Lower lobe of right lung (tissue), 2 donors: ENCODE measurements at places on chromosomes 11 and 22. TPM values are rescaled to one million over a fixed set of nuclear protein-coding genes. Genes with fewer than 3 reads are reported as not detected.

DNA sequence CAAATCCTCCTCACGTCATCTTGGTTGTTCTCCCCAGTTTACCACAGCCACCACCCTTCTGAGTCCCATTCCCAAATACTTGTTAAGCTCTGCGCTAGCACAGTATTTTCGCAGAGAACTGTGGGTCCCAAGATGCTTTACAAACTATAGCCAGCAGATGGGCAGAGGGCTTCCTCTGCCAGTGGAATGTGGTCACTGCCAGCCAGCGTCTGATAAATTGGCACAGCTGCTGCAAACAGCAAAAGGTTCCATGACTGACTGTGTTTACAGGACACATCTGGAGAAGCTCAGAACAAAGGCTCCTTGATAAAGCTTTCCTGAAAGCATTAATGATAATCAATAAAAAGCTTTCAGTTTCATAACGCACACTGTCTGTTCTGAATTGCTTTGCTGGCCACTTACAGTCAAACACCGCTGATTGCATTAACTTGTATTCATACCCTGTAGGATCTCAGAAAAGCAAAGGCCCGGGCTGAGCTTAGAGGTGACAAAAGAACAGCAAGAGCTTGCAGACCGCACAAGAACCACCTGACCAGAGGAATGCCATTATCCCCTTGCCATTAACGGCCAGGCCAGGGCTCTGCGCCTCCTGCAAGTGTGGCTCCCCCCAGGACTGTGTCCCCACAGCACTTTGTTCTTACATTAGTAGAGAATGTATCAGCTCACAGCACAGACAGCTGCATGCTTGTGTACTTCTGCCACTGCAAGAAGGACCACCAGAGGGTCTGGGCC lies 120.6 kb downstream of the MICAL3 start:
- no peak for DNase-seq

DNA sequence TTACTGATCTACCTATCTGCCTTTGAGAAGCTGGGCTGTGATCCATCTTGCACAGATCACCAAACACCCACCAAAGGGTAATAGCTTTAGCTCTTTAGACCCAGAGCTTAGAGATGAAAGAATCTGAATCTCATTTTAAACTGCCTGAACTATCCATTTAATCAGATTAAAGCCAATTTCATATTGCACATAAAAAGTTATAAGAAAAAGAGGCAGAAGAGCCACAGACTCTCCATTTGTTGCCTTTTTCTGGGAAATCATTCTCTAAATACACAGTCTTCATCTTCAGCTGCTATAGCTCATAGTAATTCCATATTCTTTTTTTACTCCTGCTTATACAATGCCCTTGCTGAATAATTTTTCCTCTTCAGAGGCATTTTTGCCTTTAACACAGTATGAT lies 271.2 kb downstream of the DLG2 start:
- no peak for DNase-seq

- no peak for DNase-seq
Measured at GRCh38 chr11:45082744-45083543, 63.5 kb upstream of the PRDM11 start.

OR10V1 gene
- total RNA-seq: not detected

DNA sequence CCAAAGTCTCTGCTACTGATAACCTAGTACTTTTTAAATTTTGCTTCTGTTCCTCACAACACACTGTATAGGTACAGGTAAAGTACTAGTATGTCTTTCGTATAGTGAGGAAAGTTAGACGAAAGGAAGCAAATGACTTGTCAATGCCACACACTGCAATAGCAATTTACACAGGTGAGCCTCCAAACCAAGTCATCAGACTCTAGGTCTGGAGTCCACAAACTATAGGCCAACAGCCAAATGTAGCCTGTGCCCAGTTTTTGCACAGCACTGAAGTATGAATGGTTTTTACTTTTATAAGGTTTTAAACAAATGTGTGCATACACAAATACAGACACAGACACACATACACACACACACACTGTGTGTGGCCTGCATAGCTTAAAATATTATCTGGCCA lies 28.1 kb downstream of the ALG8 start:
- DNase-seq: no peak

- DNase-seq: no peak
Measured at GRCh38 chr11:126673319-126673718, 317.8 kb downstream of the ST3GAL4 start.

DNA sequence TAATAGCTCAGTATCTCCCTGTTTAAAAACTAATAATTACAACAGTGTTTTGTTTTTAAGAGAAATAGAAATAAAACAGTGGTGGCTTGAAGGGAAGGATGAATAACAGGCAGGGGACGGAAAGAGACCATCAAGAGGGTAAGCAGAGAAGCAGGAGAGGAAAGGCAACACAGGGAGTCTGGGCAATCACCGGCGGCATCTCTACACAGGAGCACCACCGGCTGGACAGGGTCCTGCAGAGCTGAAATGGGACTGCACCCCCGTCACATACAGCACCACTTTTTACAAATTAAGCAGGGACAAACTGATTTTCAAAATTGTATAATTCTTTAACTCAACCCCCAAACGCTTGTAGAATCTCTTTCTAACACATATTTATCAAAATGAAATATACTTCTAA lies 18.4 kb downstream of the PHF21A start:
- no peak for DNase-seq

RASD2 gene
- total RNA-seq: 3.6 TPM

MFRP gene
- not detected for total RNA-seq

CARD10 gene
- 14.9 TPM for total RNA-seq

GRCh38 chr11:18000760-18001159 lies 12.1 kb downstream of the SERGEF start:
- DNase-seq: no peak

DNA sequence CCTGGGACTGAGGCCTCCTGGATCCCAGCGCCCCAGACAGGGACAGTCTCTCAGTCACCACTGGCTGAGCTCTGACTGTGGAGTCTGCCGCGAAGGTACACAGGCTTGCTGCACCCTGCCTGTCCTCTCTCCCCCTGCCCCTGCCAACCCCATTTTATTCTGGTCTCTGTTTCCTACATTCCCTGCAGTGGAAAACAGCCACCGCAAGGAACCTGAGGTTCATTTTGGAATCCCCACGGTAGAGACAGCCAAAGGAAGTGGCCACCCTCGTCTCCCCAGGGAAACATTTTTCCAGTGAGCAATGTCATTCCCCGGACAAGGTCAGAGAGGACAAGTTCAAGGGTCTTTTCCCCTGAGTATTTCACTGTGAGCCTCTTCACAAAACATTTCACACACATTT lies 56.6 kb downstream of the FBXO7 start:
- DNase-seq: no peak

GRCh38 chr11:103520792-103521191 lies 411.6 kb downstream of the DYNC2H1 start:
- no peak for DNase-seq

DNA sequence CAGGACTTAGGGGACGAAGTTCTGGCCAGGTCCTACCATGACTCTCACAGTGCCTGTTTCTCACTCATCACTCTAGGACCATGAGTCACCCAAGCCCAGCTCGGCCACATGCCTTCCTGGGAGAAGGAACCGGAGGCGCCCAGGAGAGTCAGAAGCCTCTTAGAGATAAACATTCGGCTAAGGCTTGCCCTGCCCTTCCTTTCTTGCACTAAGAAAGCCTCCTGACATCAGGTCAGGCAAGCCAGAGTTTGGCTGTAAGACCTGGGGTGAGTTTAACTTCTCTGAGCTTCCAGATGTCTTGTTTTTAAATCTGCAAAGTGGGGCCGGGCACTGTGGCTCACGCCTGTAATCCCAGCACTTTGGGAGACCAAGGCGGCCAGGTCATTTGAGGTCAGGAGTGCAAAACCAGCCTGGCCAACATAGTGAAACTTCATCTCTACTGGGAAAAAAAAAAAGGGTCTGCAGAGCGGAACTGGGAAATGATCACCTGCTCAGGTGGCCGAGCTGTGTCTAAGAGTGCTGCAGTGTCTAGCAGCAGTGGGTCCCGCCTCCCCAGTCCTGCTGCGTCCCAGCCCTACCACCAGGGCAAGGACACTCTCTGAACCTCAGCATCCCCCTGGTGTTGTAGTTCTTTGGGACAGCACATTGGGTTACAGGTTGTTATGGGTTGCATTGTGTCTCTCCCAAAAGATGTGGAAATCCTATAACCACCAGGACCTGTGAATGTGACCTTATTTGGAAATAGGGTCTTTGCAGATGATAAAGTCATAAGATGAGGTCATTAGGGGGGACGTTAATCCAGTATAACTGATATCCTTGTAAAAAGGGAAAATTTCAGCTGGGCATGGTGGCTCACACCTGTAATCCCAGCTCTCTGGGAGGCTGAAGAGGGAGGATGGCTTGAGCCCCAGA lies 1.8 kb upstream of the CARS1 start:
- peak; percentile 30 for DNase-seq

- no peak for DNase-seq
Measured at GRCh38 chr11:96169250-96169649, 173.7 kb downstream of the MAML2 start.

GRCh38 chr11:66133216-66133775 lies 63.2 kb downstream of the PACS1 start:
- no peak for DNase-seq

DNA sequence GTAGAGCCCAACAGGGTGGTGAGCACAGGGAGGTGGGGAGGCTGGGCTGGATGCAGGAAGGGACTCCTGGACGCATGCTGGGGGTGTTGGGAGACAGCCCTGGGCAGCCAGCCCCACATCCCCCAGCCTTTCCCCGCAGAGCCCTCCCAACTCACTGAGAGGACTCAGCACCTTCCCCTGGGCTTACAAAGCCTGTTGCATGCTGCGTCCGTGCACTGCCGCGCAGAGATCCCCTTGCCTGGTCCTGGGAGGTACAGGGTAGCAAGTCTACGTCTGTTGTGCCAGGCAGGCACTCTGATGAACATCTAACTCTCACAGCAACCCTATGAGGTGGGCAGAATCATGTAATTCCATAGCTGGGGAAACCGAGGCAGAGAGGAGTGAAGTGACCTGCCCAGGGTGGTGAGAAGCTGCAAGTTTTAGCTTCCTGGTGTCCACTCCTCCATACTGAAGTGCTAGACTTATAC lies 33.9 kb upstream of the TCF20 start:
- DNase-seq: no peak

- DNase-seq: no peak
Measured at GRCh38 chr22:49088801-49089791, 738.6 kb downstream of the BRD1 start.

GRCh38 chr22:50481440-50482106 lies at the start of gene ADM2:
Gene ADM2 (plus strand): TSS chr22:50481543. CDS start chr22:50481848, 305 bp downstream.
- peak; percentile 70 for DNase-seq

DNA sequence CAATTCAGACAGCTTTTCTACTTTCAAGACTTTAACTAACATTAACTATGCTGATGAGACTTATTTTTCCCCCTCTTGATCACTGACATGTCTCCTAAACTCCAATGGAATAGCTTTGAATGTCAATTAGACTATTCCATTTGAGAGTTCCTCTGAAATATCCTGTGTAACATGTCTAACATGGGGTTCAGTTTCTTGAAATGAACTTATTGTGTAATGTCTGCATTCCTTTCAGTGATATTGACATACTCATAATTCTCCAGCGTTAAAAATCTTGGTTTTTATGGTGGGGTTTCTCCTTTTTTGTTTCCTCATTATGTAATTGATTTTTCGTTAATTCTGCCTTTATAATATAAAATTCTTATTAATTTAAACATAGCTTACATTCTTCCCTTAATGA lies 37.7 kb upstream of the SPTBN2 start:
- DNase-seq: no peak

ZNRF3 gene
- 11.3 TPM for total RNA-seq

SESN3 gene
- total RNA-seq: 33.8 TPM

UPB1 gene
- 1.2 TPM for total RNA-seq

ANO1 gene
- 9.0 TPM for total RNA-seq

CADM1 gene
- 149 TPM for total RNA-seq

DNA sequence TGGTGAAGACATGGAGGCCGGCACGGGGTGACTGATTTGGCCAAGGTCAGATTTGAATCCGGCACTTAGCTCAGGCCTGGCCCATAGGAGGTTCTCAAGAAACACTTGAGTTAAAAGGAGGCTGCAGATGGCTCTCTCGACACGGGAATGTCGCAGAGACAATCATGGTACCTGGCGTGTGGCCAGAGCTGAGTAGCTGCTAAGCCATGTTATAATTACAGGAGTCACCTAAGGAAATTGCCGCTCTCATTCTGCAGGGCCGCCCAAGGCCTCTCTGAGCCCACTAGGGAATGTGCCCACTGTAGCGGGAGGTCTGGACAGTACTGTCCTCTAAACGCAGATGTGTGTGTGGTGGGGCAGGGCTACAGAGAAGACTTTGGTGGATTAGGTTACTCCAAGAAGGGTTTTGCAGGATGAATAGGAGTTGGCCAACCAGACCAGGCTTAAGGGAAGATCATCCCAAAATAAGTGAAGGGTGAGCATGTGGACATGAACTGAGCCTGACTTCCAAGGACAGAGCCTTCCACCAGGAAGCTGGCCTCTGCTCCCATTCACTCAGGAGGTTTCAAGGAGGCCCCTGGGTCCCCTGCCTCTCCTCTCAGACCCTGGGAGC lies 19.3 kb upstream of the PRR5 start:
- no peak for DNase-seq

- no peak for DNase-seq
Measured at GRCh38 chr11:119509969-119510401, 87.0 kb upstream of the THY1 start.

GRCh38 chr11:94731880-94732601 lies 36.1 kb upstream of the AMOTL1 start:
- DNase-seq: no peak

DNA sequence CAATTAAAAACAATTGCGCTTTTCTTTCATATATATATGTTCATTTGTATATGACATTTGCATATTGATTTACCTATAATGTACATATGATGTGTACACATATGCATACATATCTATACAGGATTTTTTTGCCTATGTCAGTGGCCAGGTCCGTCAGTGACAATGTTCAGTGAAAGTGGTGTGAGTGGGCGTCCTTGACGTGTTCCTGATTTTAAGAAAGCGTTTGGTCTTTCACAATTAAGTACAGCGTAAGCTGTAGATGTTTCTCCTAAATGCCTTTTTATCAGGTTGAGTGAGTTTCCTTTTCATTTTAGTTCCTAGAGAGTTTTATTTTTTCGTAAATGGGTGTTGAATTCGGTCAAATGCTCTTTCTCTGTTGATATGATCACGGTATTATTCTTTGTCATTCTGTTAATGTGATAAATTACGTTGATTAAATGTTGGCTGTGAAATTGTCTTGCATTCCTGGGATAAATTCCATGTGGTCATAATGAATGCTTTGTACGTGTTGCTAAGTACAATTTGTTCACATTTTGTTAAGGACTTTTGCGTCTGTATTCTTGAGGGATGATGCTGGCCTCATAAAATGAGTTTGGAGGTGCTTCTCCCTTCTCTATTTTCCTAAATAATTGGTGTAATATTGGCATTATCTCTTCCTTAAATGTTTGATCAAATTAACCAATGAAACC lies 10.6 kb upstream of the GNB1L start:
- peak; percentile 39 for DNase-seq

- no peak for DNase-seq
Measured at GRCh38 chr22:42745118-42745517, 24.4 kb upstream of the A4GALT start.
